ENCODE measurements at places on chromosomes 5 and 9.

- DNase-seq: no peak
Observed at GRCh38 chr5:80204808-80205614, 50.8 kb downstream of the SERINC5 start.

- no peak for DNase-seq
Observed at GRCh38 chr9:108101410-108101809, 611.8 kb upstream of the KLF4 start.

DNA sequence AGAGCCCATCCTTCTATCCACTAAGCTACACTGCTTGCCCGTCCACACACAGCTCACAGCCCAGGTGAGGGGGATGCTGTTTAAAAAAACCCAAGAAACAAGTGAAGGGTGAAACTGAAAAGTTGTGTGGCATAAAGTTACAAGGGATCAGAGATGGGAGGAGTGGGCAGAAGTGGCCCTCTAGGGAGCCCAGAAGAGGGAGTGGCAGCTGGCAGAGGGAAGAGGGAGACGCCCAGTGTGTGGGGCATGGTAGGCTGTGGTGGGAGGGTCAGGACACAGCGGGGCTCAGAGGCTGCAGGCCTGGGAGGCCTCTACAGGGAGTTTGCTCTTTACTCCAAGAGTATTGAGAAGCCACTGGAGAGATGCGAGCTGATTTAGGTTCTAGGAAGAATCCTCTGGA, 30.1 kb upstream of the HRH2 start:
- DNase-seq: no peak

- no peak for DNase-seq
Observed at GRCh38 chr9:37949576-37949975, 45.6 kb upstream of the SLC25A51 start.

- DNase-seq: no peak
Observed at GRCh38 chr5:135735831-135736230, 98.6 kb upstream of the SLC25A48 start.

DNA sequence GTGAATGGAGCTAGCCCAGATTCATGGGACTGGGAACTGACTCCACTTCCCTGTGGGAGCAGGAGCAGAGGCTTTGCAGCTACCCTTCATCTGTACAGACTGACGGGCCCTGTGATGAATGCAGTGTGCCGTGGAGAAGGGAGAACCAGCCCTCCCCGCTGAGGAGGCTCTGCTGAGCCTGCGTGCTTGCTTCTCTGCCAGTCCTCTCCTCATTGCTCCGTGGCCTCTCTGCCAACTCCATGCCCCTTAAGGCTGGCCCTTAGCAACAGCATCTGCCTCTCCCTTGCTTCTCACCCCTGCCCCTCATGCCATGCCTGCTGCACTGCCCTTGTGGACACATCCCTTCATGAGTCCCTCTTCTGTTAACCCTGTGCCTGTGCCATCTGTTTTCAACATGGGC, 53.6 kb downstream of the GADD45G start:
- DNase-seq: no peak

GRCh38 chr9:118336250-118336942, 632.2 kb downstream of the TLR4 start:
- DNase-seq: no peak

- DNase-seq: no peak
Observed at GRCh38 chr5:140565024-140565779, 574 bp downstream of the SLC35A4 start.

- no peak for DNase-seq
Observed at GRCh38 chr5:179870403-179870903, 11.8 kb upstream of the MRNIP start.

DNA sequence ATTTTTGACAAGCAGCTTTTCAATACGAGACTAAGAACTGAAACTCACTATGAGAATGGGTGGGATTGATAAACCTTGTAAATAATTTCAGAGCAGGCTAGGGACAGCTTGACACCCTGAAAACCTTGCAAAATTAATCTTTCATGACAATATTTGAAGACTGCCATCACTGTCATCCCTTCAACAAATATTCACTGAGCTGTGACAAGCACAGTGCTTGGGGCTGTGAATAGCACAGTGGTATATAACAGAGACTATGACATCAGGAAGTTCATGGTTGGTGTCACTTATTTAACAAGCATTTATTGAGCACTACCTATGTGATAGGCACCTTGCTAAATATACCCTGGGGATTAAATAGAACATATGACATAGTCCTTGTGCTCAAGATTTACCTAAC, 741.0 kb upstream of the RIOK2 start:
- DNase-seq: no peak

- no peak for DNase-seq
Observed at GRCh38 chr9:98047002-98047401, 9.5 kb upstream of the NANS start.

DNA sequence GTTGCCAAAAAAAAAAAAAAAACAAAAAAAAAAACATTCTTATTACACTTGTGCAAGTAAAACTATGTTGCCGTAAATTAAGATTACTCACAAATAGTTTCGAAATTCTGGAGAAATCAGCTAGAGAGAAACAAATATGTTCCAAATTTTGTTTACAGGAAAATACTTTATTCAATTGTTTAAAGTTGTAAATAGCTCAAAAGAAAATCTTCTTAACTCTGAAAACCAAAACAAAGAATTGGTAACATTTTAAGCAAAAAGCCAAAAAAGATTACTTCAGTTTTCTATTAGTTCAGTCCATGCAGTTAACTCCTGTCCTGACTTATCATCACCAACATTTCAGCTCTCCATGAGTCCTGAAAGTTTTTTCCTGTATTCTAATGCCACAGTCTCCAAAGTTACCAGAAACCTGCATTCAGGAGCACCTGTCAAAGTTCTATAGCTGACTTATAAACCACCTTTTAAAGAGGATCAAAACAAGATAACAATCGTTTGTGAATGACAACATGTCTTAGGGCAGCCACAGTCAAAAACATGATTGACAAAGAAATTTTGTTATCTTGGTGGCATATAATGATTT, 194.1 kb downstream of the RANBP17 start:
- DNase-seq: no peak

DNA sequence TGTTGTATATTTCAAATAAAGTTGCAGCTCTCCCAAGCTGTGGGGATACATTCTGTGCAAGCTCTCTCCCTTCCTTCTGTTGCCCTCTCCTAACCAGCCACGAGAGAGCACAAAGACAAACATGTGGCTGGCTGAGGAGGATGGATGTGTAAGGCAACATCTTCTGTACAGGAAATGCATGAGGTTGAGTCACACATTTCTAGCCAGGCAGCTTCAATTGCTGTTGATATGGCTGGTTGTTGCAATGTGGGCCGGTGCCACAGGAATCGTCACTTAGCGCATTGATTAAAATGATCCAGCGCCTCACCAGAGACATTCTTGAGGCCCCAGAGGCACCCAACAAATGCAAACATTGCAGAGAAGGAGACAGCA, 207.1 kb downstream of the ICE1 start:
- no peak for DNase-seq

DNA sequence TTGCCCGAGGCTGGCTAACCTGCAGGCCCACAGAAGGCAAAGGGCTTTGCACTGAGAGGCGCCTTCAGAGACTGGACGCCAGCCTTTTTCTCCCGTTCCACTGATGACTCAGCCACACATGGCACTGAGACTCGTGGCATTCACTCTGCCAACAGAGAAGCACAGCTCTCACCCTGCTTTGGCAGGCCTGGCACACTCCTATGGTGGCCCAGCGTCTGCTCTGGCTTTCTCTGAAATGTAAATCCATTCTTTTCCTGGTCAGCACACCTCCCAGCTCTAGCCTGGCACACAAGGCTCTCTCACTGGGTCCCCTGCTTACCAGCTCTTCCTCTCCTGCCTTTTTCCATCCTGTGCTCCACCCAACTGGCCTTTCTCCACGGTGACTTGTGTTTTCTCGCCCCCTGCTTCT, 5.9 kb upstream of the MELK start:
- DNase-seq: no peak

GRCh38 chr5:42927730-42928129, 112.4 kb downstream of the ANXA2R start:
- DNase-seq: no peak

DNA sequence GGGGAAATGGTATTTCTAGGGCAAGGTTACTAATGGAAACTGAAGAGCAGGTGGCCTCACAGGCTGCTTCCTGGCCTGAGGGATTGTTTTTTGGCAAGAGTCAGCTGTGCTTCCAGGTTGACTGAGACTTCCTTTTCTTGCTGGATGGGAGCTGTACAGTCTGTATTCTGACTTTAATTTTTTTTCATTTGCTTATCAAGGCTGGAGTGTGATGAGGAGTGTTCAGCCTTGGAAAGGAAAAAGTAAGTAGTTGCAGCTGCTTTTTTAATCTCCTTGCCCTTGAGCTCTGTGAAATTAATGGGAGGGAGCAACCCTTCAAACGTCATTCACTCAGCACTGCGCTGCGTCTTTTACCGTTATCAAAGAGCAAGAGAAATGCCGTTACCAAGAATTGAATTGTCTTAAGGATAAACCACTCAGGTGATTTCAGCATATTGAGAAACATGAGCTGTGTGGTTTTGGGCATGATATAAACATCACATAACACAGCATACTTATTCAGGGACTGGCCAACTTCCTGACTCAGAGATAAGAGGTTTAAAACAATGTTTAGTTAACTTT, 47.6 kb downstream of the AQP7 start:
- DNase-seq: no peak

GRCh38 chr5:67012171-67012570, 184.4 kb downstream of the CD180 start:
- DNase-seq: peak; percentile 30

DNA sequence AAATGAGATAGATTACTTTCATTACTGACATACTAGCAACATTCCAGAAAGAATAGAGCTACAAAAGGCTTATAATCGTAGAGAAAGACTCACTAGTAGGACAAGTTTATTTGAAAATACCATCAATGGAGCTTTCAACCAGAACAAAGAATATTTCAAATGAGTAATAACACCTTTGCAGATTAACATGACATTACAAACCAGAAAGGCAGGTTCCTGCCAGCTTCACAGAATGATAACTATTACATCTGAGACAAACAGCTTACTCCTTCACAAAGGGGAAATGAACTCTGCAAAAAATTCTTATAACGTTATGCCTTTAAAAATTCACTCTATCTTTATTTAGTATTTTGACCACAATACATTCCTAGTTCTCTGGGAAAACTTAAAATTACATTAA, 103.1 kb downstream of the EPB41L4A start:
- DNase-seq: no peak

DNA sequence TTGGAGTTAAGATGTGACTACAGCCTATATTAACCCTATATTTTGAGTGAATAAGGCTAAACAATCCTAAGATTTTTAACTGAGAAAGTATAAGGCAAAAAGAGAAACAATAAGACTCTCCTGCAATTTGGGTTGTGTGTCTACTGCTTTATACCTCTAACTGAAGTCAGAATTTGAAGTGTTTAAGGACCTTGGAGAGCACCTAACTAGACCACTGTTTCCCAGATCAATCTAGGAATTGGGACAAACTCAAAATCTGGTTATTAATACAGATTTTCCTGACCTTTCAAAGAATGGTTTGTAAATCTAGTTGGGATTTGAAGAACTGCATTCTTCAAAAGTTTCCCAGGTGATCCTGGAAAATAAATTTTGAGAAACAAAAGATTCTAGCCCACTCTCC, 42.1 kb downstream of the GABRA1 start:
- no peak for DNase-seq

DNA sequence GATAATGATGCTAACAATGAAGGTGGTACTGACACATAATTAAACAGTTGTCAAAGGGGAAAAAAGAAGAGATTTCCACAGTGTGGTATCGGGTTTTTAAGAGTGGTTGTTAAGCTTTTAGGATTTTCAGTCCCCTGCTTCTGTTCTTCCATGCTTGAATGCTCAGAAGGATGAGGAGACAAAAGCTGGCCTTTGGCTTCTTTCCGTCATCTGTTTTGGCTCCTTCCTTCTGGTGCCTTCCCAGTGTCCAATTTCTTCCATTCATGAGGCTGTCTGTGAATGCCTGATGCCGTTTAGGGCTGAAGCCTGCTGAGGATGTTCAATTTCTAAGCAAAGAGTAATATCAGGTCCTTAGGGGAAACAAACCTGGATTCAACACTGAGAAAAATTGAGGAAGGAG, 179.6 kb upstream of the GLRA1 start:
- no peak for DNase-seq

DNA sequence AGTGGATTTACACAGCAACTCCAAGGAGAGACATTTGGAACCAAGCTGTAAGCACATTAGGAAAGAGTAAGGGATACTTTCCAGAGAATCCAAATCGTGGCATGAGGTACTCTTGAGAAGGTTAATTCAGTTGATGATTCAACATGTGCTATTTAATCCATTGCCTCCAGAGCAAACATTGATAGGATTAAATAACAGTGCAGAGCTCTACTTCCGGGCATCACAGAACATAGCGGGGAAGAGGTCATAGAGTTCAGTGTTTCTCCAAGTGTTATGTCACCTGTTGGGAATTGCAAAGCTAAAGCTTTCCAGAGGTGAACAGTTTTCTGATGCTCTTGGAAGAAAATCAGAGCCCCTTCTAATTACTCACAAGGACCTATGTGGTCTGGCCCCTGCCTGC, 127.5 kb downstream of the PPP2R2B start:
- DNase-seq: no peak

- no peak for DNase-seq
Observed at GRCh38 chr5:151243564-151243963, 9.4 kb upstream of the GM2A start.

DNA sequence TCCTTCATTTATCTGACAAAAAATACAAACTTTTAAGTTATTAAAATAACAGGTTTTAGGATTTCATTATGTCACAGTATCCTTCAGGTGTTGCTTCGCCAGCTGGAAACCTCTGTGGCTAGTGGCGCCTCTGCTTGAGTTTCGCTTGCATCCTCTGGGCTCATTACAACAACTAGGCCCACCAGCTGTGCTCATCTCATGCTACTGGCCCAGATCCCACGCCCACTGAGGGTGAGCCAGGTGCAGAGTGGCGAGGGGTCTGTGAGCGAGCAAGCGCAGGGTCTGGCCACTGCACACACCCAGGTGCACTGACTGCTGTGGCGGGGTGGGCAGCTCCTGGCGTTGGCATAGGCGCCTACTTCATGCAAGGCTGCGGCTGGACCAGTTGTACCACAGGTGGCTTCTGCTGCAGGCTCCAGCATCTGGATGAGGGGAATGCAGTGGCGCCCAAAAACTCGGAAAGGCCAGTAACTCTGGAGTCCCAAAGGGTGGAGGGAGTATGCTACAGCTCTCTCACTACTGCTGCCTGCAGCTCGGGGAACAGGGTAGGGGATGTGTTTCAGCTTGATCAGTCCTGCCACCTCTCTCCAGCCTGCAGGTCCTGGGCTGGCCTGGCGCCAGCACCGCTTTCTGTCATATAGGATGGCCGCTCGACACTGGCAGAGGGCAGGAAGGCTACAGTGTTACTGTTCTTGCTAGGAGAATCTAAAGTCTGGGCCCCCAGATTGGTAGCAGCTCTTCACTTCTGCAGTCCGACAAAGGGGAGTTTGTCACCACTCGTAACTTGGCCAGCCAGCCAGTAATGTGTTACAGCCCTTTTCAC, 452.1 kb downstream of the TUSC1 start:
- DNase-seq: no peak

DNA sequence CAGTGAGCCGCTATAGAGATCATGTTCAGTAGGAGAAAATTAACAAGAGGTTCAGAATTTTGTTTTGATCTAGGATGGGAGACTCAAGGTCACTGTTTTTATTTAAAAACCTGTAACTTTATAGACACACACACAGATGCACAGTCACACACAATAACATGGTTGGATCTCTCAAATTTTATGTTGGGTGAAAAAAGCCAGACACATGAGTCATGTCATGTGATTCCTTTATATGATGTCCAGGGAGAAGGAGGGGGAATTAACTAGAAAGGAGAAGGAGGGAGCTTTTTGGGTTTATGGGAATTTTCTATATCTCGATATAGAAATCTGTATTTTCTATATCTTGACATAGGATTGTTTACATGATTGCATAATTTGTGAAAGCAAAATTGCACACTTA, 17.1 kb downstream of the C6 start:
- DNase-seq: no peak

All from stimulated activated CD4-positive, alpha-beta T cell treated with anti-CD3 and anti-CD28 coated beads, Interleukin-4, amount 100 ng/mL, for 24 hours (primary cell).